ENCODE measurements at places on chromosomes 3 and 15.

DNA sequence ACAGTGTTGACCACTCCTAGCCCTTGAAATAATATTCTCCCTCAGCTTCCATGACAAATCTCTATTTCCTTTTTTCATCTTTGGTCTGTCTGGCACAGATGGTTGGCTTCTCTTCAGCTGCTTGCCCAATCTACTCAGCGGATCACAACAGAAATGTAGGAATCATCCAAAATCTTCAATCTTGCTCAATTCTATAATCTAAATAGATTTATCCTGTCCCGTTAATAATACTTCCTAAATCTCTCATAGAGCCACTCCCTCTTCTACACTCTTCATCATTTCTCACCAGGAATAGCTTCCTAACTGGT is 3.8 kb downstream of the PEAK1 start:
- no peak for DNase-seq

- DNase-seq = no peak
These were observed 102.9 kb upstream of the SMAD3 start for GRCh38 chr15:66962522-66962921.

- DNase-seq = no peak
These were observed 20.0 kb upstream of the IREB2 start for GRCh38 chr15:78417754-78418630.

GRCh38 chr15:42619656-42620371 is 44.4 kb downstream of the STARD9 start:
- no peak for DNase-seq

DNA sequence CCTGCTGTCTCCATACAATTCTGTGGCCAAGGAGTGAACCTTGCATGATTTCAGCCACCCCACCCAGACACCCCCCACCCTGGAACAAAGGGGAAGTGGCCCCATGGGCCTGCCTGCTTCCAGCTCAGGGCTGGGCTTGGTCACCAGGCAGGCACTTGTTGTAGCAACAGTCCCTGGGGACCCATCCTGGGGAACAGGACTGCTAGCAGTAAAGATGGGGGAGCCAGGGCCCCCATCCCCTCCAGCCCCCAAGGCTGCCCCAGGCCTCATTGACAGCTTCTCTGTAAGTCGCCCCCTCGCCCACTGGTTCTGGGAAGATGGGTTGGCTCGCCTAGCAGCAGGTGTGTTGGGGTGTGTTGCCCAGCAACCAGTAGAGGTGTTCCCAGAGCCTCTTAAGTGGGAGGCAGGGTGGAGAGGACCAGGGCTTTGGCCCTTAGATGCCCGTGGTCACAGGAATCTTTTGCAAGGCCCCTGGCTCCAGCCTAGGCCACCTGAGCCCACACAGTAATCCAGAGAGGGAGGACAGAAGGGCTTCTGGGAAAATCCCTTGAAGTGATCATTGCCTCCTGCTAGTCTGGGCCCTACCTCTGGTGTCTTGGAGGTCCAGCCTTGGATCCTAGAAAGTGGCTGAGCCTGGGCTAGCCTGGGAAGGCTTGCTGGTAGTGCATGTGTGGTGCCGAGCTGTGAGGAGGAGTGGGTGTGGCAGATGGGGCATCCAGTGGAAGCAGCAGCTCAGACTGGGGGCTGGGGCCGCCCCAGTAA is 48.9 kb downstream of the CYP11A1 start:
- no peak for DNase-seq

GRCh38 chr3:189269365-189269764 is 97.6 kb downstream of the TPRG1 start:
- no peak for DNase-seq

GRCh38 chr3:87167628-87168456 is 59.3 kb upstream of the CHMP2B start:
- DNase-seq = no peak

GRCh38 chr15:100009372-100009771 is 276.1 kb upstream of the LYSMD4 start:
- no peak for DNase-seq

GRCh38 chr3:58025837-58026569 is 17.8 kb downstream of the FLNB start:
- DNase-seq = no peak

DNA sequence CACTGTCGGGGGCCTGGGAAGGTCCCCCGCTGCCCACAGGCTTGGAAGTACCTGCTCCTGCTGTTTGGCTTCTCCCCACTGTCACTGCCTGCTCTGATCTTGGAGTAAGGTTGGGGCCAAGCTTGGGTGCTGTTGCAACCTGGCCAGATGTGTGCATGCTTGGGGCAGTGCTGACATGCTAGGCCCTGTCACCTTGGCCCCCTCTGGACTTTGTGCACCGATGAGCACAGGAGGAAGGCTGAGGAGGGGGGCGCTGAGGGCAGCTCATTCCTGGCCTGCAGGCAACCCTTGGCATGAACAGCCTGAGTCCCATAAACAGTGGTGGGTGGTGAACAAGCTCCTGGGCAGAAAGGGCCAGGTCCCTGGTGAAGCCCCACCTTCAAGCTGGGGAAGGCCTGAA is 4.0 kb upstream of the XCR1 start:
- no peak for DNase-seq

- no peak for DNase-seq
These were observed 299.2 kb upstream of the THRB start for GRCh38 chr3:24793896-24794295.

All from stimulated activated CD4-positive, alpha-beta T cell treated with anti-CD3 and anti-CD28 coated beads, Interleukin-1b, Interleukin-23, amount 100 ng/mL, for 4 hours (primary cell).